Activated CD4-positive, CD25-positive, alpha-beta regulatory T cell treated with anti-CD3 and anti-CD28 coated beads, Interleukin-2, amount 50 U/mL, for 16 hours (primary cell): ENCODE measurements at places on chromosomes 12 and 14.

DNA sequence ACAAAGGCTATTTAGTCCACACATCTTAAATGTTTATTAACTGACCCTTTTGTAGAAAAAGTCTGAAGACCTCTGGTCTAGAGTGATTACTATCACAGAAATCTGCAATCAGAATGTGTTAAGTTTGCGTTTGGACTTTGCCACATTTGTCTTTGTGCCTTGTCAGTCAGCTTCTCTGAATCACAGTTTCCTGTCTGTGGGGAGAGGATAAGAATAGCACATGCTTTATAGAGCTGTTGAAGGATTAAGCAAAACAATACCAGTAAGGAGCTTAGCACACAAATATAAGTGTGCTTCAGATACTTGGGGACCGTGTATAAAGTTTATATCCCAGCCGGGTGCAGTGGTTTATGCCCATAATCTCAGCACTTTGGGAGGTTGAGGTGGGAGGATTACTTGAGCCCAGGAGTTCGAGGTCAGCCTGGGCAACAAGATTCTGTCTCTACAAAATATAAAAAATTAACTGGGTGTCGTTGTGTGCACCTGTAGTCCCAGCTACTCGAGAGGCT is 63.0 kb upstream of the BTG1 start:
- DNase-seq: no peak

GRCh38 chr12:68180792-68181744 is 21.5 kb upstream of the IFNG start:
- DNase-seq: no peak

DNA sequence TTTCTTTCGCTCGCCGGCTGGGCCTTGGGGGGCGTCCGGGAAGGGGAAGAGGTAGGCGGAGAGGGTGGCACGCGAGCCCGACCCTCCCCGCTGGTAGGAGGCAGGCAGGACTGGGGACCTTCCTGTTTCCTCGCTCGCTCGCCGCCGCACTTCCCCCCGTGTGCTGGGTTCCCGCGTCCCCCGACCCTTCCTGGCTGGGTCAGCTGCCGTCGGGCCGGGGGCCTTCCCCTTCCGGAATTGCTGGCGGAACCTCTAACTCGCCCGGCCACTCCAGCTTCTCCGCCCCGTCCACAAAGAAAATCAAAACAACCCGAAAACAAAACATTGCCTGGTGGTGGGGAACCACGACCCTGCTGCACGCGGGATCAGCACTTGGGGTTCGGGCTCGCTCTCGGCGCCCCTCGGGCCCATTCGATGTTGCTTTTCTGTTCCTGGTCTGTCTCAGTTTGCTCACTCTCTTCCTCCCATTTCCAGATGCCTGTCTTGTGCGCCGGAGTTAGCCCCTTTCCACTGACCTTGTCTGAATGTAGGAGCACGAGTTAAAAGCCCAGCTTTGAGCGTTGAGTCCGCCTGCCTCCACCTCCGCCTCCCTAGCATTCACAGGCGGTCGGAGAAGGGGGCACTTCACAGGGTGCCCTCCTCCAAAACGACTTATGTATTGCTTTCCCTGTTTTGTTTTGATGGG is 581 bp downstream of the PAPOLA start:
- no peak for DNase-seq

DNA sequence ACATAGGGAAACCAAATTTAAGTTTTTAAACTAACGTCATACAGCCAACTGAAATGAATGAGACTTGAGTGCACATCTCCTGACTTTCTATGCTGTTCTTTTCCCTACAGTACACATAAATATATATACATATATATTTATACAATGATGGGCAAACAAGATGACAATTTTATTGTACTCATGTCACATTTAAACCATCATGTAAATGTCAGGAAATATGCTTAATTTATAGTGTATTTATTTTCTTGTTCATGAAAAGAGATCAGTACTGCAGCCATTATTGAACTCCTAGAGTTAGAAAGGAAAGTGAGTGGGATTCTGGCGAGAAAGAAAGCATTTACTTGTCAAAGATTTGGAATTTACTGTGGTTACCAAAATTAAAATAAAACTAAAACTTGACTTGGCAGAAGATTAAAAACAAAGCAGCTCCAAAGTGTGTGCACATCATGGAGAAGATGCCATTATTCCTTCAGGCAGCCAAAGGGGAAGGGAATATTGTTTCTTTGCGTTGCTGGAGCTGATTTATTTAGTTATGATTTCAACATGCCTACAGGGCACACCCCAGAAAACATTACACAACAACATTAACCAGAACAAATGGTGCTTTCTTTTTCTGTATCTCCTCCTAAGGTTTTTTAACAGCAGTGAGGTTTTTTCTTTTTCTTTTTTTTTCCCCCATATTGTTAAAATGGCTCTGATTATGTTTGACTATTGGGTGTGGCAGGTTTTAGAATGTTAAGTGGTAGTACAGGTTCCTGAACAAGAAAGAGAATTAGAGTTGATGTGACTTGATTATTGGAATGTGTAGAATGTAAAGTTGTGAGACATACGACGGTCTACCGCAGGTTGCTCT is 144.6 kb downstream of the RAD51B start:
- DNase-seq: no peak

DNA sequence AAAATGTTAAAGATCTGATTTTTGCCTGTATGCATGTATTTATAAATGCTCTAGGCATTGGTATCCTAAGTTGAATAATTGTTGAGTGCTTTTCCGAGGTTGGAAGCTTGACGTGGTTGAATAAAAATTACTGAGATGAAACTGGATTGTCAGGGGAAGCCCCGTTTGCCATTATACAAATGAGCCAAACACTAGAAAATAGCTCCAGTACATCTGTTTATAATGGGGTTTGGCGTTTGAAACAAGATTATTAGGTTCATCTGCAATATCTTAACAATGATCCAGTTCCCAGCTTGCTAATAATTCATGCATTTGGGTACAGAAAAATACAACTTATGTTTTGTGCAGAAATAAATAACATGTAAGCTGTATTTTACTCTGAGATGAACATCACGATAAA is 789.6 kb downstream of the GALC start:
- DNase-seq: no peak

- no peak for DNase-seq
Observed at GRCh38 chr12:28512876-28513275, 322.6 kb downstream of the CCDC91 start.
